ENCODE measurements at places on chromosomes 3 and 15.

GRCh38 chr3:177294221-177294620, 96.9 kb upstream of the TBL1XR1 start:
- no peak for DNase-seq

DNA sequence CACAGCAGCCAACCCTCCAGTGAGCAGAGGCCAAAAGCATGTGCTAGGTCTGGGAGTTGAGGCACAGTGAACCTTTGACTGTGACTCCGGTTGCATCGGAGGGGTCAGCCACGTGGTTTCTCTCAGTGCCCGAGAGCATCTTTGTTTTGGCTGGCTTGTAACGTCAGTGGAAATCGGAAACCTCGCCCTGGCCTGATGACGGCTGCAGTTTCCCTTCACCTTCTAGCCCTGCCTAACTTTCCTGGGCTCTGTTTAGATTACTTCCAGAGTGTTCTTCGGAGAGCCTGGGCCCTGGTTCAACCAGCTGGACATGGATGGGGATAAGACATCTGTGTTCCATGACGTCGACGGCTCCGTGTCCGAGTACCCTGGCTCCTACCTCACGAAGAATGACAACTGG, 56.6 kb downstream of the MESD start:
- DNase-seq: no peak

GRCh38 chr3:153165261-153165681, 3.2 kb downstream of the RAP2B start:
- peak; percentile 65 for DNase-seq

GRCh38 chr3:133573629-133574194, at the start of gene CDV3:
CDV3 (plus strand) TSS chr3:133573686; CDS start chr3:133574045, 359 bp downstream.
- no peak for DNase-seq

DNA sequence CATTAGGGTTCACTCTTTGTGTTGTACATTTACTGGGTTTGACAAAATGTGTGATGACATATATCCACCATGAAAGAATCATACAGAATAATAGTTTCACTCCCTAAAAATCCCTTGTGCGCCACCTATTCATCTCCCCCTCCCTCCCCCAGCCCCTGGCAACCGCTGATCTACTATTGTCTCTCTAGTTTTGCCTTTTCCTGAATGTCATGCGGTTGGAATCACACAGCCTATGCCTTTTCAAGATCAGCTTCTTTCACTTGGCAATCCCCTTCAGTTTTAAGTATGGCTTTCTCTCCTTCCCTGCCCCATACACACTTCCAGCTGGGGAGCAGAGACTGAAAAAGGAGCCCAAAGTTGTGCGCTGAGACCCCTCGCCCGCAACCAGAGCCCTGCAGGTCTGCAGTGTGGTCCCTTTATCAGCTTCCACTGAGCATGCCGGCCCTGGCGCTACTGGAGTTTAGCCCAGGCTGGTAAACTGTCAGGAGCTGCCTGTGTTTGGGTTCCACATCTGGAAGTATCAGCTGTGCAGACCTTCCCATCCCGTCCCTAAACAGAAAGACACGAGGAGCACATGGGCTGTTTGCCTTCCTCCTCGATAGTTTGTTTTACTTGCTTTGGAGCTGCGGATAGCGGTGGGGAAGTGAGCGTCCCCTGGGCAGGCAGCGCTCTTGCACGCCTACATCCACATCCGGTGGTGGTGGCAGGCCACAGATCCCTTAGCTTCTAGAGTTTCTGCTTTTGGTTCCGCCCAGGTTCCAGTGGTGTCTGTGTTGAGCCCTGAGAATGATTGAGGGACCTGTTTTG, 12.3 kb downstream of the BOC start:
- peak; percentile 44 for DNase-seq

GRCh38 chr3:161644891-161645635, 148.5 kb downstream of the OTOL1 start:
- no peak for DNase-seq

DNA sequence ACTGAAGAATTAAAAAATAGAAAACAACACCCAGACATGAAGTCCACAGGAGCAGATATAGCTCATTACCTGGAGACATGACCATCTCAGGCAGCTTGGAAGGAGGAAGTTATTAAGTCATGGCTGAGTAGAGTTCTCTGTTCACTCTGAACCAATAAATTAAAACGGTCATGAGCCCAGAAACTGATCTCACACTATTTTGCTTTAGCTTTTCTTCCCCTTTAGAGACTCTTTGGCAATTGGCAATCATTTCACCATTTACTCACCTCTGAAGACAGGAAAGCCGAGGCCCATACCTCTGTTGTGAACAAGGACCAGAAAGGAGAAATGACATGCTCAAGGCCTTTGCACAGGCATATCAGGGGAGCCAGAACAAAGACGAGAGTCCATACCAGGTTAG, 26.6 kb downstream of the CLDN18 start:
- no peak for DNase-seq

- DNase-seq: no peak
Measured at GRCh38 chr3:160678292-160678842, 1.4 kb downstream of the ARL14 start.

GRCh38 chr3:27878014-27878383, 155.9 kb upstream of the EOMES start:
- no peak for DNase-seq

DNA sequence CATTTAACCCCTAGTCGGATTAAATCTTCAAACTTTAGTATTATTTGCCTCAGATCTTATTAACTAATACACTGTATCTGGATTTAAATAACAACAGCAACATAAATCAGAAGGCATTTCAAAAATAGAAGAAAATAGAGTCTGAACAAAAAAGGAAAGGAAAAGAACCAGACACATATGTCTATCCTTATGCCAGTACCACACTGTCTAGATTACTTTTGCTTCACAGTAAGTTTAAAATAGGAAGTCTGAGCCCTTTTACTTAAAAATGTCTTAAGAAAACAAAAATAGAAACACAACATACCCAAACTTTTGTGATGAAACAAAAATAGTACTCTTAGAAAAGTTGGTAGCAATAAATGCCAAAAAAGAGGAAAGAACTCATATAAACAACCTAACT, 1615.8 kb downstream of the SI start:
- DNase-seq: no peak

- no peak for DNase-seq
Measured at GRCh38 chr3:48702320-48702920, 14.6 kb downstream of the IP6K2 start.

DNA sequence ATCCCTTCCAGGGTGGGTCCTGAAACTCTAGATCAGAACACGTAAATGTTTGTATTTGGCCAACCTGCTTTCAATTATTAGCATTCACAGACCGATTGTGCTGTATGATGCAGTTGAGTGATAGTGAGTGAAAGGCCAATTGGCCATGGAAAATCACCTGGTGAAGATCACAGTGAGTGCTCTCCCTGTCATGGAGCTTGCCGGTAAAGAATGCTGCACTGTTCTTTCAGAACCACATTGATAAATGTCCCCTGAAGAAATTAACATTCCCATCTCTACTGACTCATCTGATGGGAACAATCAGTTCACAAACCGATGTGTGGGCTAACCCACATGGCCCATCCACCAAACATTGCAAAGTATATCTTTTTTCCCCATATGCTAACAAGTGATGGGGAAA, 324.8 kb upstream of the TBL1XR1 start:
- DNase-seq: no peak

DNA sequence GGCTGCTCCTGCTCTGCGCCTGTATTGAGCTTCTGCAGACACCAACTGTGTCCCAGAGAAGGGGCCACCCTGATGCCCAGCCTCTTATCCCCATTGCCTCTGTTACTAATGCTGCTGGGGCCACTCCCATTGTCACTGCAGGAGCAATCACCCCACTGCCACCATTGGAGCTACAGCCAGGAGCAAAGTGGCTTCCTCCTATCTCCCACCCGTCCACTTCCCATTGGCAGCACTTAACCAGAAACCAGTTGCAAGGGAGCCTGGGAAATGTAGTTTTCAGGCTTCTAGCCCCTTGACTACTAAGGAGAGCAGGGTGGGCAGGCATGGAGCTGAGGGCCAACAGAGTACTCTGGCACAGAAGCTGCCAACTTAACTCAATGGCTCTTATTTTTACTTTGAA, 55.9 kb upstream of the KLF13 start:
- DNase-seq: peak; percentile 41

DNA sequence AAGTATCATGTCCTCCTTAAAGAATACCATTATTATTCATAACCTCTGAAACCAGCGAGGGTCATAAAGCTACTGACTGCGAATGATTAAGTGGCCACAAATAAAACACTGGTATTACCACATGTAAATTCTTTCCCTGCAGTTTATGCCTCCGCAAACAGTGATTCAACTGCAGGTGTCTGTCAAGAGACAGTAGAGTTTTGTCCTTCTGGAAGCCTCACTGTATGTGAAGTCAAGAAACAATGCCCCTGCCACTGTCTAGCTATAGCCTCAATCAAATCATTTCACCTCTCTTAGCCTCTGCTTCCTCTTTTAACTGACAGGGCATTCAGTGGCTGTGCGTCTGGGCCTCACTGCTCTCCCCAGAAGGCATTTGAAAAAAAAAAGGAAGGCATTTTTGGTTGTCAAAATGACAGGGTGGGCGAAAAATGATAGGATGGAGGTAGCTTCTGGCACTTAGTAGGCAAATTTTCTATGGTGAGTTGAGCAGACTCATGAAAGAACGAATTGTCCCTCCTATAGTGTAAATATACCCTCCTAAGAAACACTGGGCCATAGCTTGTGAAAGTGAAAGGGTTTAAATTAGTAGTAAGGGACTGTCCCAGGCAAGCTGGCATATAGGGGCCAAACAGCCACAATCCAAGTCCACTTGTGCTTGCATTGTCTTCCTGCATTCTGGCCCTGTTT, 66.7 kb downstream of the FILIP1L start:
- DNase-seq: peak; percentile 52

DNA sequence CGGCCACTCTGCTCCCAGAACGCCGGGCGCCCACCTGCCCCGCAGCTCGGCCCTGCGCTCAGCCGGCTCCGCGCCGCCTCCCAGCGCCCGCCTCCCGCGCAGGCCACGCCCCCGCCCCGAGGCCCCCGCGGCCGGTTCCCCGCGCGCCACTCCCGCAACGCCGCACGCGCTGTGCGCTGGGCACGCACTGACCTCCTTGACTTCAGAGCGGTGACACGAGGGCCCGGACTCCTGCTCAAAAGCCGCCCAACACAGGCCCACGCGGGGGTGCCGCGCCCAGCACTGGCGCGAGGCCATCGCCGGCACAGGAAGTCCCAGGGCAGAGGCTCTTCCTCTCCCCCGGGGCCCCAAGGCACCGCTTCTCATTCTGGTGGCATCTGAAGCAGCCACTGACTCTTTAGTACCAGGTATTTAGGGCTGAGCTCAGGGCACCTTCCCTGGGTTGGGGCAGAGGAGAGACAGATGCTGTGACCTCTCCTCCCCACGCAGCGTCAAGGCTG, 12.4 kb downstream of the TNK2 start:
- DNase-seq: peak; percentile 79

GRCh38 chr15:82558502-82558901, 18.2 kb upstream of the RPS17 start:
- no peak for DNase-seq

DNA sequence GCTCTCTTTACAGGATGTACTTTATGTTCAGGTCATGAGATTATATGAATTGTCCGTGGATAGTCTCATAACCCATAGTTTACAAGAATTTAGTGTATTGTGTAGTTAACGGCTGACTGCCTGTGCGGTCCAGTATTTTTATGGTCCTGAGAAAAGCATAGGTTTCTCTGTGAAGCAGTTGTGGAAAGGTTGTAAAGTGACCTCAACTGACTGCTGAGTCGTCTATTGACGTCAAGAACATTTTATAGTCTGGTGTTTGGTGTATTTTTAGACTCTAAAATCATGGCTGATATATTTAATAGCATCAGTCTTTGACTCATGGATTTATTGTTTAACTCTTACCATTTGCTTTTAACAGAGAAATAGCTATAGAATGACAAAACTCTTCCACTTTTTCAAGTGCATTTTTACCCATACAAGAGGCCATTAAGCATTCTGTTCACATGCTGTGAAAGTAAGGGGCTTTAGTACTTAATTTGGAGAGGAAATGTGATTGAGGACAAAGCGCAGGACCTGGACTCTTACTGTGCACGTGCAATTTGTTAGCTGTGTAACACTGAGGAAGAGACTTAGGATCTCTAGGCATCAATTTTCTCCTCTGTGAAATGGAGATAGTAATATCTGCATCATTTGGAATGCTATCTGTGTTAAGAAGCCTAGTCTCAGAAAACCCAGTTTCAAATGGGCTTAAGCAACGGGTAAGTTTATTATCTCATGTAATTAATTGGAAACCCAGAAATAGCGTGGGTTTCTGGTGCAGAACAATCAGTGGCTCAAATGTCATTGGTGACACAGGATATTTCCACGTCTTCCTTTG, 240.8 kb downstream of the NFKBIZ start:
- DNase-seq: no peak

- DNase-seq: peak; percentile 85
Measured at GRCh38 chr3:57951066-57951882, 56.9 kb upstream of the FLNB start.

GRCh38 chr3:123302961-123303360, 101.2 kb downstream of the SEC22A start:
- DNase-seq: no peak

DNA sequence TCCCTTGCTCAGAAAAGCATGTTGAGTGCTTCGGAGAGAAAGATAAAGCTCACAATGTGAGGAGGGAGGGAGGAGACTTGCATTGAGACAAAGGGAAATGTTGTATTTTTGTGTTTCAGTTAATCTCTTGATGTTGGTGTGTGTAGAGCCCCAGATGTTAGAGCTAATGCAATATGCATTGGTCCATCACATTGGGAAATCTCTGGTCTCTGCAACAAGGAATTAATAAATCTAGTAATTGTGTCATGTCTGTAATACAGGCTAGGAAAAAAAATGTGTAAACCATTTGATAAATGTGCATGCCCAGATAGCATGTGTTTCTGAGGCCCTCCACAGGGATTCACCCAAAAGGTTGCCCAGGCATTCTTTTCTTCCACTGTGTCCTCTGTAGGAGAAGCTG, 230.4 kb upstream of the KCNH8 start:
- DNase-seq: no peak

GRCh38 chr15:43880406-43881194, 53.8 kb downstream of the WDR76 start:
- DNase-seq: no peak

GRCh38 chr3:184096811-184097383, at the start of gene HTR3E:
HTR3E (plus strand) TSS chr3:184097064; CDS start chr3:184097530, 466 bp downstream.
- peak; percentile 1 for DNase-seq

DNA sequence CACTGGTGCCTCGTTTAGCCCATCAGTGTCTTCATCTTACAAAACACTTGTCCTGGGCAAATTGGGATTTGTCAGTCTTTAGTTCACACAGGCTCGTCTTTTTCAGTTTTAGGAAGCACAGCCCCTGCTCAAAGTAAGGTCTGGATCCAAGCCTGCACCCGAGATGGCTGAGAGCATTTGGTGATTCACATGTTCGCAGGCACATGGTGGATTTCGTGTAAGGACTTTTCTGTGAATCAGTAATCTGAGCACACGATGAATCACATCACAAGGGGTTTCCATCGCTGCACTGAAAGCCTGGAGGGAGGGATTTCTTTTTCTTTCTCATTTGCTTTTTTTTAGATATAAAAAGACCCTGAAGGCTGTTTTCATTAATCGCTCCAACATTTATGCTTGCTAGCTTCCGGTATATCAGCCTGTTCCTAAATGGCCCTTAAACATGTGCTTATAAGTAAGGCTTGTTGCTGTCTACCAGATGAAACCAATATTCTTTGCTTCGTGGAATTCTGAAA, 435.6 kb upstream of the ATP10A start:
- DNase-seq: no peak

All from inflammatory macrophage treated with lipopolysaccharide for 1 hour (primary cell).